Globus pallidus (tissue), 1 donor: ENCODE measurements at places on chromosomes 5 and 9.

DNA sequence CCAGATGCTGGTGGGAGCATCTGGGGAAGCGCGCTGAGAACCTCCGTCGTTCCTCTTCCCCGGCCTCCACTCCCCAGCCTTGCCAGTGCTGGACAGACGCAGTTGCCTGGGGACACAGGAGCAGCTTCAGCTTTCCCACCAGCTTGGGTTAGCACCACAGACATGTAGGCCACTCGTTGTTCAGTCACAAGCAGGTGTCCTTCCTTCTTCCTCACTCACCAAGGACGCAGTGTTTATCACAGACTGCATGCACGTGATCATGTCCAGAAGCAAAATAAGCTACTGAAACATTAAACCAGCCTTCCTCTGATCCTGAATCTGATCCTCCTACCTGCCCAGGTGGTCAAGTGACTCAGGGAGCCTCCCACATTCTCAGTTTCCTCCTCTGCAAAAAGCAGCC lies 232.9 kb downstream of the SYK start:
- DNase-seq, result no peak

DNA sequence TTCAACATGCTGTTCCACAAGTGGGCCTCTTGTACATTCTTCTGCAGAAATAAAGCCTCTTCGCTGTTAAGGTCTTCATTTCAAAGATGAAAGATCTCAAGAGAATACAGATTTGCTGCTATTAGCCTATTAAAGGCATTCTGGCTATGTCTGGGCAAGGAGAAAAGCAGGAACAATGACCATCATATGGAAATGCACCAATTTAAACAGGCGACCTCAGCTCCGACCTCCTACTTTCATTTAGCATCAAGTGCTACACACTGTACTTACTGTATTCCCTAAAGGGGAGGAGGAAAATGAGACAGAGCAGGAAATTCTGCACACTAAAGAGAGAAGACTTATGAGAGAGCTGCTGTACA lies 64.8 kb downstream of the HABP4 start:
- no peak for DNase-seq

DNA sequence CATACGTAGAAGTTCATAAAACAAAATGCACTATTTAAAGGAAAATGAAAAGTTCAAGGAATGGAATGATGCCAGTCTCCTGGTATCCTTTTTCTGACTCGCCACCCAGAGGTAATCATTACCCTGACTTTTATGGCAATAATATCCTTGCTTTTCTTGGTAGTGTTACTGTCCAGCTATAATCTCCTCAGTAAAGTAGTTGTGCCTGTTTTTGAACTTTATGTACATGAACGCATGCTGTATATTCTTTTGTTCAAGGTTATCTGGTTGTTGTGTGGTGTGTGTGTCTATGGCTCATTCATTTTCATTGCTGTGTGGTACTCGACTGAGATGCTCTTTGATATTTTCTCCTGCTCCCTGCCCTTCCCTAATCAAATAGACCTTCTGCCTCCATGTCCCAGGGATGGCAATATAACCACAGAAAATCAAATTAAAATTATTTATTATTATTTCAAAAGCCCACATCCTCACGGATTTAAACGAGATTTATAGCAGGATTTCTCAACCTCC lies 29.2 kb upstream of the FBP1 start:
- DNase-seq, result no peak

- peak; percentile 56 for DNase-seq
Measured at GRCh38 chr5:80122579-80122978, 87.4 kb downstream of the THBS4 start.

- no peak for DNase-seq
Measured at GRCh38 chr9:134138292-134138691, 2.4 kb downstream of the WDR5 start.

DNA sequence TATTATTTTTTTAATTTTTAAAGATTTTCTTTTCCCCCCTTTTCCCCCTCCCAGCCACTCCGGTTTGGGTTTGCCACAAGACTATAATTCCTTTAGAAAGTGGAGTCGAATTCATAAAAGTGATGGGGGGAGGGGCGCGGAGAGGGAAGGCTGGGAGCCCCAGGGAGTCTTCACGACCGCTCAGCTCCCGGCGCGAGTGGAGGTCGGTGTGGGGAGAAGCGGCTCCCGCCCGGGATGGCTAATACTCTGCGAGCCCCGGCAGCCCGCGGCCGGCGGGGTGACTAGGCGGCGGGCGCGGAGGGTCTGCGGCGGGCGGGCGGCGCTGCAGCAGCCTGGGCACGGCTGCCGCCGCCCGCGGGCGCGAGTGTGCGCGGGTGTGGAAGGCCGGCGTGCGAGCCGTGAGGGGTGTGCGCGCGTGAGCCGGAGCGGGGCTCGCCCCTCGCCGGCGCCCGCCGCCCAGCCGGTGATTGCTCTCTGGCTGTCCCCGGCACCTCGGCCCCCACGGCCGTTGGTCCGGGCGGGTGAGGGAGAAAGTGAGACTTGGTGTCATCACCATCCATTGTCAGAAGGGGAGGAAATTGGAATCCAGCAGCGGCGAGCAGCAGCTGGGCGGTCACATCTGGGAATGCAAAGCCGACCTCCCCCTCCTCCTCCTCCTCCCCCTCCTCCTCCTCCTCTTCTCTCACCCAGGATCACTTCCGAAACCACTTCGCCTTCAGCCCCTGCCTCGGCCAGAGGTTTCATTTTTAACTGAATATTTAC lies at the start of gene PARP8:
Gene PARP8 (plus strand): TSS at position 377 of the 762 bp plus-strand sequence. CDS start 459 bp downstream, outside the sequence.
- peak; percentile 25 for DNase-seq

DNA sequence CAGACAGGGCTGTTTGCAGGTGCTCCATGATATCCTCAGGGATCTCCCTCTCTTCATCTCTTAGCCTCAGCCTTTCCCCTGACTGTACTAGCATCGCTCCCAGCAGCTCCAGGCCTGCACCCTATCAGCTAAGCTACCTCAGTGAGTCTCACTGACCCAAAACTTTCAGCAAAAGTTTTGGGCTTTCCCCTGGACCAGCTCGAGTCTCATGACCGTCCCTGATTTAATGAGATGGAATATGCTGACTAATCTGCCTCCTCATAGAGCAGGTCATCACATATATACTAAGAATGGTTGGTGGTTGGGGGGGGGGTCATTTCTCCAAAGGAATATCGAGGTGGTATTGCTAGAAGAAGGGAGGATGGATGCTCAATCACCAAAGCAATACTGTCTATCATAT lies 151.5 kb downstream of the NR3C1 start:
- no peak for DNase-seq

DNA sequence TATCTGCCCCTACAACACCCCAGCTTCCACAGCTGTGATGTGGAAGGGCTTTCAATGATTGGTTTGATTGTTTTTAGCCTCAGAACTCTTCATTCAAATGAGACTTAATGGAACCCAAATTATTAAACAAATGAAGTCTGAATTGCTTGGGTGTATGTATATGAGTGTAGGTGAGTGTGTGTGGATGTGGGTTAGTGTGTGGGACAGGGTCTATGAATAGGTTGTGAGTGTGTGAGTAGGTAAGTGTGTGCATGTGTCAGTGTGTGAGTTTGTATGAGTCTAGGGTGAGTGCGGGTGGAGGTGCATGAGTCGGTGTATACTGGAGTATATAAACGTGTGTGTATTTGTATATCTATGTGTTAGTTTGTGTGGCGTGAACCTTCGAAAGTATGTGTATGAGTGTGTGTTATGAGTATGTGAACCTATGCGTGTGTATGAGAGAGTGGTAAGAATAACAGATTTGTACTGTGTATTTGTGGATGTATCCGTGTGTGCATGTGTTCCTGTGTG lies 26.9 kb downstream of the COL15A1 start:
- DNase-seq, result no peak

DNA sequence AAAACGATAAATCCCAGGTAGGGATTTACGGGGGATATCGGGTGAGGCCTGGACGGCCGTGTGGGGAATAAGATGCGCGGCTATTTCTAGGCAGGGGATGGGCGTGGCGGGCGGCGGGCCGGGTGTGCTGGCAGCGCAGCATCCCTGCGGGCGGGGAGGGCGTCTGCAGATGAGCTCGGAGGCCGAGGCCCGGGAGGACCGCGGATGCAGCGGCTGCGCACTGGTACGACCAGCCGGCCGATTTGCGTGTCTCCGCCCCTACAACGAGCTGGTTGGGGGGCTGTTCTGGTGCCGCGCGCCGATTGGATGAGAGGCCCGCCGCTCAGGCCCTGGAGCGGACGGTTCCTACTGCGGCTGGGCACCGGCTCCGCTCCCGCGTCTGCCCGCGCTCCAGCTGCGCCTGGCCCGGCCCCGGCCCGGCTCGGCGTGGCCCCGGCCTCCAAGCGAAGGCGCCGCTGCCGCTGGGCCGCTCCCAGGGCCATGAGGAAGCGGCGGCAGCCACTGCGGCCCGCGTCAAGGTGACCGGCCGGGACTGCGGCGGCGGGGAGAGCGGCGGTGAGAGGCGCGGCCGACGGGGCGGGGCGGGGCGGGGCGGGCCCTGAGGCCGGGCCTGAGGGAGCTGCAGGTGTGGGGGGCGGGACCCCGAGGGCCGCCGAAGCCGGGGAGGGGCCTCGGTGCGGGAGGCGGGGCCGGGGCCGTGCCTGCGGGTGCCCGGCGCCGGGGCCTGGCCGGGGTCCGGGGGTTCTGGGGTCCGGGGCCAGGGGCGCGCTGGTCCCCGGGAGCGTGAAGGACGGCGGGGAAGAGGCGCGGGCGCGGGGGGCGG lies at the start of gene RALGPS1:
Gene RALGPS1 (plus strand): TSS at position 325 of the 823 bp plus-strand sequence. CDS start 47,508 bp downstream, outside the sequence.
- DNase-seq, result peak; percentile 96

GRCh38 chr5:135233477-135233876 lies 165.6 kb downstream of the MACROH2A1 start:
- DNase-seq, result no peak

GRCh38 chr9:82922686-82923085 lies 140.3 kb downstream of the RASEF start:
- no peak for DNase-seq

GRCh38 chr9:17068671-17069070 lies 66.2 kb upstream of the CNTLN start:
- no peak for DNase-seq

GRCh38 chr5:2542821-2543220 lies 208.7 kb downstream of the IRX2 start:
- no peak for DNase-seq

DNA sequence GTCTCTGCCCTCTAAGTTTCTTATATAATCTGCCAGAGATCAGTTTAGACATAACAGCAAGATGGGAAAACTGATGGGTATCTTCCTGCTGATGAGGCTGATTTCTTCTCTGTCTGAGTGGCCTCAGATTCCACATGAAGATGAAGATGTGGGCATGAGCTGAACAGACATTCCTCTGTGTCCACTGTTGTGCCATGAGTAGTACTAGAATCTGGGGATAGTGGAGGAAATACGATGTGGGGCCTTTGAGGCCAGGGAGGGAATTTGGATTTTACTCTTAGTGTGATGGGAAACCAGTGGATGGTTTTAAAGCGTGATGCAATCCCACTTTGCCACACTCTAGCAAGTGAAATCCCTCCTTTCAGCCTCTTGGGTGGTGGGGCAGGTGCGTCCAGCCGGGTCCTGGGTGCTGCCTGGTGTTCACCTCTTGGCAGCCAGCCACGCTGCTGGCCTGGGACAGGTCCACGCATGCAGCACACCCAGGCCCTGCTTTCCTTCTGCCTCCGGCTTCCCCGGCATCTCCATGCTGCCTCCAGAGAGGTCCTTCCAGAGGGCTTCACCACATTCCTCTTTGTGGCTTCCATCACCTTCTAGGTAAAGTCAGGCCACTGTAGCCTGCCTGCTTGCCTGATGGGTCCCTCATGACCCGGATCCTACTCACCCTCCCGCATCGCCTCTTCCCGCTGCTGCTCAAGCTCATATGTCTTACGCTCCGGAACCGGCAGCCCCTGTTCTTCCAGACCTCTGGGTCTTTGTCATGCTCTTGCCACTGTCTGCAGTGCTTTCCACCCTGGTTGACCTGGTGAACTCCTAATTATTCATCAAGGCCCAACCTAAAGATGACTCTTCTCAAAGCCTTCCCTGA lies 28.1 kb upstream of the SH3PXD2B start:
- DNase-seq, result no peak

DNA sequence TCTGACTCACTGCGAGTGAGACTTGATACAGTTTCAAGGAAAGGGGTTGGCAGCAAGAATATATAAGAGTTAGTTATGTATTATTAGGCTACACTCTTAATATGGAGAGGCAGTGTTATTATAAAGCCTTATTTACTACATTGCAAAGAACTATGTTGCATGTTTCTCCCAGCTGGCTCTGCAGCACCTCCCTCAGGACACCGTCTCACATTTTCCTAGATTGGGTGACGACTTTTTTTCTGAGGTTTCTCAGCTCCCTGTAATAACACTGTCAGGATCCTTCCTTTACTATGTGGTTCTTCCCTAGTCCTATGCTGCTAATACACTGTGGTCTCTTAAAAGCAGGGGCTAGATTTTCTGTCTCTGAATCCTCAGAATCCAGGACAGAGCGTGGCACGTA lies 153.7 kb downstream of the INSYN2B start:
- DNase-seq, result no peak

DNA sequence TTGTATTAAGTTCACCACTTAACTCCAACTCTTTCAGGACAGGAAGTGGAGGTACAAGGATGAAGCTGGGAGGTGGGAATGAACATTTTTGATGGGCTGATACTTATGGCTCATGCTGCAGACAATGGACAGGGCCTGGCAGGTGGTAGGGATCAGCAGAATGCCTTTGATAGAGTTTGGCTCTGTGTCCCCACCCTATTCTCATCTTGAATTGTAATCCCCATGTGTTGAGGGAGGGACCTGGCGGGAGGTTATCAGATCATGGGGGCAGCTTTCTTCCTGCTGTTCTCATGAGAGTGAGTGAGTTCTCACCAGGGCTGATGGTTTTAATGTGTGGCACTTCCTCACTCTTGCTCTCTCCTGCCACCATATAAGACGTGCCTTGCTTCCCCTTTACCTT lies 87.3 kb upstream of the PRLR start:
- DNase-seq, result no peak

DNA sequence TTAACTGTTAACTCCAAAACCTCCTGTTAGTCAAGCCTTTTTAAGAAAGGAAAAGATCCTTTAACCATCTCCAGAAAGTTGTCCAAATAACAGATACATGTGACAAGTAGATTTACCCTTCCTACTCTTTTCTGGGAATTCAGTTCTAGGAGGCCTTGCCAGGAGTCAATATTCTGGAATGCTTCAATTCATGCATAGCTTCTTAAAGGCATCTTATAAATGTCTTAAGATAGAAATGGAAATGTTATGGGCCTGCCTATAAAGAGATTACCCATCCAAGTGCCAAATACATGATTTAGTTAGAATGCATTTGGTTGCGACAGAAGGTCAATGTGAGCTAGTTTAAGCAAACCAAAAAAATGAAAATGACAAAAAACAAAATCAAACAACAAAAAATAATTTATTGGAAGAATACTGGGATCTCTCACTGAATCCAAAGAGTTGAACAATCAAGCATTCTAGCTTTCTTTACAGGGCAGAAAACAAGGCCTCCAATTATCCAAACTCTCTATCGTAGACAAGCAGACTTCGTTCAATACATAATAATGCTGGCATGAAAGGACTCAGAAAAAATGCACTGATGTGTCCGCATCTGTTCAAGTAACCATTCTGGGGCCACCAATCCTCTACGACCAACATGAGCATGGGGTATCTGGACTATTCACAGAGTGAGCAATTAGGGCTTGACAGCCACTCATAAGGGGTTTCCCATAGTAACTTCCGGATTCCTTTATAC lies 188.6 kb downstream of the CTNND2 start:
- peak; percentile 71 for DNase-seq

DNA sequence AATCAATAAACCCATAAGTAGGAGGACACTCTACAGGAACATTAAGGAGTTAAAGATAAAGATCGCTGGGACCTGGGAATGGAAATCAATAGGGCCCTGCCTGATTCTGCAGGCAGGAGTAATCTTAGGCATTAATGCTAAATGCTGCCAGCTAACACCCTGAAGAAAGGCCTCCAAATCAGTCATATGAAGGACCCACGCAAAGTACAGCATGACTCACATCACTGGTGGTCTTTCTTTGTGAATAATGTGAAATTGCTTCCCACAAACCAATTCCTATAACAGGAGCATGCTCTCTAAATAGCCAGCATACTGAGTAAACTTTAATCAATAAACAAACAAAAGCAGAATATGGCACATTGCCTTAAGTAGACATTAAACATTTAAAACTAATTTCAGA lies 172.3 kb downstream of the SEMA5A start:
- no peak for DNase-seq
